Mucosa of descending colon (tissue), 3 donors: ENCODE measurements at places on chromosomes 7 and 10. TPM values are rescaled to one million over a fixed set of nuclear protein-coding genes. Genes with fewer than 3 reads are reported as not detected.

The TMEM225B gene
- 0.58 TPM for total RNA-seq

The GPR26 gene
- total RNA-seq: not detected

The SFTPA1 gene
- total RNA-seq: not detected

The NRP1 gene
- 52.3 TPM for total RNA-seq

The TASOR2 gene
- total RNA-seq: 58.4 TPM

The GPR37 gene
- 1.2 TPM for total RNA-seq

The GARIN1A gene
- 1.9 TPM for total RNA-seq

The TACC2 gene
- 133 TPM for total RNA-seq

The ADGRA1 gene
- not detected for total RNA-seq

The RPEL1 gene
- total RNA-seq: 0.13 TPM

The CLRN3 gene
- total RNA-seq: 121 TPM

The CPVL gene
- 8.1 TPM for total RNA-seq

The FAM131B gene
- 1.6 TPM for total RNA-seq

The TLX1 gene
- 1.0 TPM for total RNA-seq

The GLCCI1 gene
- 12.3 TPM for total RNA-seq

The PDZD7 gene
- 0.43 TPM for total RNA-seq

The WEE2 gene
- not detected for total RNA-seq

The SLC18A3 gene
- not detected for total RNA-seq
